ENCODE measurements at places on chromosomes 12 and 14. TPM values are rescaled to one million over a fixed set of nuclear protein-coding genes. Genes with fewer than 3 reads are reported as not detected.
A peak's percentile ranks its signal among the peaks of the same experiment; 100 is the strongest.

DNA sequence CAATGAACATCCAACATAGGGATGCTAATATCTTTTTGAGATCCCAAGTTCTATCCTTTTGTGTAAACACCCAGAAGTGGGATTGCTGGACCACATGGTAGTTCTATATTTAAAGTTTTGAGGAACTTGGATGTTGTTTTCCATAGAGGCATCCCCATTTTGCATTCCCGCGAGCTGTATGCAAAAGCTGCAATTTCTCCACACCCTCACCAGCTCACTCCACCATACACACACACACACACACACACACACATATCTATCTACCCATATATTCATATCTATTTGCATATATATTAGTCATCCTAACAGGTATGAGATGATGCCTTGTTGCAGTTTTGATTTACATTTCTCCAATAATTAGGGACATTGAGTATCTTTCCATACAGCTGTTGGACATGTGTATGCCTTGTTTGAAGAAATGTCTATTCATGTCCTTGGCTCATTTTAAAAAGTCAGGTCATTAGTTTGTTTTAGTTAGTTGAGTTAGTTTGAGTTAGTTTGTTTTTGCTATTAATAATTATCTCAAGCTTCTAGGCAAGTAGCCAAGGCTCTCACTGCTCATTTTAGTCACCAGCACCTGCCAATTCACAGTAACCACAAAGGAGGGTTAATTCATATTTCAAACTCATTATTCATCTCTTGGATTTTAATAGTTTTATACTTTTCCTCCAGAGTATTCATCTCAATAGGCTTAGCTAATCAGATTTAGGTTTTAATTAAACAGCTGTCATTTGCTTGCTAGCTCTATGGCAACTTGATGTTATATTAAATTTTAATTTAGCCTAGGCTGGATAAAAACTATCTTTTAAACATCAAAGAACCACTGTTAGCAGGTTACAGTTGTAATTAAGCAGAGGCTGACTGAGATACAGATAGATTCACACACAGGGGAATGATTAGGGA is 1435.9 kb upstream of the TMEM132C start:
- no peaks in the 10 kb centered on the region for H3K36me3 ChIP-seq
- peaks cover 19% of the 10 kb centered on the region for H3K27me3 ChIP-seq
- H3K4me1 ChIP-seq = no peaks in the 10 kb centered on the region
- no peak for DNase-seq
- no peak overlapping the region for H3K27ac ChIP-seq
- H3K4me3 ChIP-seq = no peak overlapping the region

DNA sequence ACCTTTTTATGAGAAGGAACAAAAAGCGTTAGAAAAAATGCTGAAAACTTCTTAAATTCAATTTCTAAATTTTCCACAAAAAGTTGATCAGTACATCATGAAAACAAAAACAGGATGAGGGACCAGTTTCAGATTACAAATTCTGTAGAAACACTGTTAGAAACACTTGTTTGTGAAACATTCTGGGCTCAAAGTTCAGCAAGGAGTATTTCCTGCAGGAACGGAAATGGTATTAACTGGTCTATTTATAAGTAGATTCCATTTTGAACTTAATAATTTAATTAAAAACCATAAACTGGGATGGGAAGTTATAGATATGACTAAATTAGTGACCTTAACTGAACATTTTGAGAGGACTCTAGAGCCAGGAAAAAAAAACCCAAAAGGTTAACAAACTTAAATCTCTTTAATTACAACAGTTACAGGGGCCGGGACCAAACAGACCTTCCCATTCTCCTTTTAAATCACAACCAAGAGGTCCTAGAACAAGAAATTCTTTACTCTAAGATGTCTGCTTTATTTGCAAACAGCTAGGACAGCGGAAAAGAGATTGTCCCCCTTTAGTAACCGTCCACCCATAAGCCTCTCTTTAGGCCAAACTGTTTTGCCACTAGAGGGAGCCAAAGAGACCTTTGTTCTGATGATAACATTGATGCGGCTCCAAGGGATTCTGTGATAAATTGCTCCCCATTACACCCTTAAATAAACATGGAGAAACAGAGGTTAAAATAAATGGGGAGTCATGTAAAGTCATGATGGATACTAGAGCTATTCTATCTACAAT is 69.0 kb upstream of the RERGL start:
- H3K27me3 ChIP-seq = no peaks in the 10 kb centered on the region
- no peak overlapping the region for H3K27ac ChIP-seq
- peak; percentile 58 for DNase-seq

BDKRB1 gene
- polyA plus RNA-seq = not detected

DIO2 gene
- polyA plus RNA-seq = 0.11 TPM

GRCh38 chr14:103699901-103700752 is 15.1 kb downstream of the XRCC3 start:
- H3K27me3 ChIP-seq = no peaks in the 10 kb centered on the region
- no peak overlapping the region for H3K27ac ChIP-seq
- H3K4me3 ChIP-seq = no peak overlapping the region
- peaks cover 4% of the 10 kb centered on the region for H3K36me3 ChIP-seq

SLC6A15 gene
- polyA plus RNA-seq = 1.2 TPM

GRCh38 chr14:39055786-39056474 is 47.1 kb downstream of the SEC23A start:
- no peaks in the 10 kb centered on the region for H3K27me3 ChIP-seq
- no peak overlapping the region for H3K4me3 ChIP-seq
- H3K27ac ChIP-seq = no peak overlapping the region

GRCh38 chr14:103547941-103548462 is 14.5 kb downstream of the BAG5 start:
- no peaks in the 10 kb centered on the region for H3K36me3 ChIP-seq
- no peak for DNase-seq
- H3K27ac ChIP-seq = no peak overlapping the region
- H3K4me3 ChIP-seq = no peak overlapping the region
- H3K4me1 ChIP-seq = peaks cover under 1% of the 10 kb centered on the region

GRCh38 chr12:115353467-115353866 is 669.5 kb upstream of the TBX3 start:
- H3K27me3 ChIP-seq = no peaks in the 10 kb centered on the region
- H3K36me3 ChIP-seq = no peaks in the 10 kb centered on the region
- no peak overlapping the region for H3K27ac ChIP-seq
- no peak overlapping the region for H3K4me3 ChIP-seq

- no peak overlapping the region for H3K4me3 ChIP-seq
- no peaks in the 10 kb centered on the region for H3K36me3 ChIP-seq
- H3K4me1 ChIP-seq = no peaks in the 10 kb centered on the region
- no peaks in the 10 kb centered on the region for H3K27me3 ChIP-seq
These were observed 354.3 kb upstream of the SFSWAP start for GRCh38 chr12:131356485-131357184.

DNA sequence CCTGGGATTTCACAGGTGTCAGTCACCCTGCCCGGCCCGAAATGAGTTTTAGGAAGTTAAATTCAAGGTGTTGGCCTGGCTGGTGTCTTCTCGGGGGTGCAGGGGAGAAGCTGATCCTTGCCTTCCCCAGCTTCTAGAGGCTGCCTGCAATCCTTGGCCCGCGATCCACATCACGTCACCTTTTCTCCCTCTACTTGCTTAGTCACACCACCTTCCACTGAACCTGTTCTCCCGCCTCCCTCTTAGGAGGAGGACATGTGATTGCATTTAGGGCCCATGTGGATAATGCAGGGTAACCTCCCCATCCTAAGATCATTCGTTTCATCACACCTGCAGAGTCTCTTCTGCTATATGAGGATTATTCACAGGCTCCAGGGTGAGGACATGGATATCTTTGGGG is 25.4 kb upstream of the ATXN2 start:
- peaks cover 3% of the 10 kb centered on the region for H3K27me3 ChIP-seq
- no peak overlapping the region for H3K27ac ChIP-seq
- no peaks in the 10 kb centered on the region for H3K4me1 ChIP-seq
- no peak for DNase-seq

PTHLH gene
- polyA plus RNA-seq = 0.20 TPM

DNA sequence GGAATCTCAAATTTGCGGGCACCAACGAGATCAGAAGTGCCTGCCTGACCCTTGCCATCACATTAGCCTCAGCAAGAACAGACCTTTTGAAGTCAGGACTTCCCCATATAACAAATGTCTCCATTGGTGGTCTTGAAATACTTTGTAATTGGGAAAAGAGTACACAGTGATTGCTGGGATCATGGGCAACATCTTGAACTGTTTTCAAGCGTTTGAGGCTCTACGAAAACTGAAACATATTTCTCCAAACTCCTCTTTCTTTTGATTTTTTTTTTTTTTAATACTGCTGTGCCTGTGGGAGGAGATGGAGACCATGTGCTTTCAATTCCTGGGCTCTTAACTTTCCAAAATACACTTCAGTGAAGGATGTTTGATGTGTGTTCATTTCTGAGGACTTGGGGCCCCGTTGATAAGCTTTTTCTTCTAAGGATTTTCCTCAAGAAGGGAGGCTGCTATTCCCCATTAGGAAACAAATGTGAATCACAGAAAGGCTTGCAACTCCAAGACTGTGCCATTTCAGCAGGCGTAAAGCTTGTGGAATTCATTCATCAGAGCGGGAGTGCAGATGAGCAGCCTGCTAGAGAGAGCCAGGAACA is 94.5 kb downstream of the TMEM132C start:
- DNase-seq = no peak
- no peaks in the 10 kb centered on the region for H3K36me3 ChIP-seq
- H3K4me3 ChIP-seq = no peak overlapping the region
- H3K4me1 ChIP-seq = peaks cover 13% of the 10 kb centered on the region
- no peak overlapping the region for H3K27ac ChIP-seq
- H3K27me3 ChIP-seq = no peaks in the 10 kb centered on the region

- no peak for DNase-seq
- no peaks in the 10 kb centered on the region for H3K27me3 ChIP-seq
- no peak overlapping the region for H3K4me3 ChIP-seq
- H3K36me3 ChIP-seq = no peaks in the 10 kb centered on the region
These were observed 99.7 kb downstream of the DACT1 start for GRCh38 chr14:58737511-58737910.

DNA sequence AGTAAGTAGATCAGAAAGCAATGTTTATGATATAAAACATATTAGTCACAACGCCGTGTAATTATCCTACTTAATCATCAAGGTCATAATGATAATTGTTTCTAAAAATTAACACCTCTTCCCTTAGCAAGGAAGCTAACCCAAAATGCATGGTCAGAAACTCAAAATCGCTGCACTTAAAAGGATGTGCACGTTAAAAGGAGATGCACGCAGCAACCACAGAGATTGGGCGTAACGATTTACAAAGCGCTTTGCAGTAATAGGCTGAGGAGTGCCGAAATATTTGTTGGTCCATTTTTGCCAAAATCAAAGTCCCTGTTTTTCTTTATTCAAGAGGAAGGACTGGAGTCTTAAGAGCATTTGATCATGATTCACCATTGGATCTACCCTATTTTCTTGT is 1077.2 kb downstream of the VRK1 start:
- no peak overlapping the region for H3K27ac ChIP-seq
- no peaks in the 10 kb centered on the region for H3K4me1 ChIP-seq
- H3K4me3 ChIP-seq = no peak overlapping the region

VIPAS39 gene
- 16.1 TPM for polyA plus RNA-seq

DNA sequence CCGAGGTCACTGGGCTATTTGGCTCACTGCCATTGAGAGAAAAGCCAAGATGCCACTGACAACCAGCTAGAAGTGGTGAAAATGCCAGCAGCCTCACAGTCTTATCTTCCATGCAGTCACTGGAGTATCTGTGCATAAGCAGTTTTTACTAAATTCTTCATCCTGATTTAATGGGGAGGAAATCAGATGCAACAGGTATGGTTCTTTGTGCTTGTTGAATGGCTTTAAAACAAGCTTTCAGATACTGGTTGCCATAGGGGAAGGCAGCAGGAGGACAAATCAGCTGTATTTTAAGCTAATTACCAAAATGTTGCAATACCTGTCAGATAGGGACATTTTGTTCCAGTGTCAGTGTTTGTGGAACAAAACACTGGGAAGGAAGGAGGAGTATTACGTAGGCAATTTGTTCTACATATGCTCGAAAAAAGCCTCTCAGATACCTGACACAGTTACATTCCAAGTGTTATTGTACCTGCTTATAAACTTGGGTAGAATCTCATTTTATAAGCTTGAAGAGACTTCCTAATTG is 54.1 kb upstream of the ARHGAP5 start:
- no peaks in the 10 kb centered on the region for H3K36me3 ChIP-seq
- H3K4me3 ChIP-seq = no peak overlapping the region
- H3K27ac ChIP-seq = no peak overlapping the region
- no peaks in the 10 kb centered on the region for H3K27me3 ChIP-seq
- peak; percentile 80 for DNase-seq

DNA sequence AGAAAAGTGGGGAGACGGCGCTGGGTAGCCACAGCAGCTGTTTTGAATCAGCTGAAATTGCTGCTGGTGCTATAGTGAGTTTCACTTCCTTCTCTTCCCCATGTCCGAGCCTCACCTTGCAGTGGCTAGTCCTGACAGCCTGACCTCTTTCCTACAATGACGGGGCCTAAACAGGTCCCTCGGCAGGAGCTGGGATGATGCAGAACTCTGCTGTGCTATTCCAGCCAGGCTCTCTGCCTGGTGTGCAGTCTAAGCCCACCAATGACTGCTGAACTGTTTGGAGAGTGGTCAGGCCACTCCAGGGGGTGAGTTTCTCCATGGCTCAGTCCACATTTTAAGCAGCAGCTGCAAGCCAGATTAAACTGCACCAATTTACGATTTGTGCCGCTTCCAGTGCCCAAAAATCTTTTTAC is 207.3 kb downstream of the TTC7B start:
- H3K36me3 ChIP-seq = no peaks in the 10 kb centered on the region
- H3K27ac ChIP-seq = no peak overlapping the region
- no peaks in the 10 kb centered on the region for H3K27me3 ChIP-seq
- H3K4me1 ChIP-seq = peaks cover 12% of the 10 kb centered on the region
- no peak for DNase-seq

Data from cardiac muscle cell (in vitro differentiated cells and primary cell).